Smooth muscle cell of the brain vasculature (primary cell): ENCODE measurements at places on chromosomes 7 and 10.

DNA sequence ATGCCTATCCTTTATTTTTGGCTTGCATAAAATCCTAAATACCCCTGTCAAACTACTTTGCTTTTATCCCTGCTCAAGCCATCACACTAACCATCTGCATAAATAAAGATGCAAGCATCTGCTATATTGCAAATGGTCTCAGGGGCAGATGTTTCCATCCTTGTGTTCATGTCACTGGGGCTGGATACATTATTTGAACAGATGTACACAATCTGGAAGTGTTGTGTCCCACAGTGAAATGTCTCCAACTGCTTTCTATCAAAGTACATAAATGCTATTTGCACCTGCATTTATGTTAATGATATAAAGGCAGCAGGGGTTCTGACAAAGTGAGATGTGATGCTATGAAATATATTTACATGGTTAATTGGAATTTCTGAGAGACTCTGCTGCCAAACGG is 163.1 kb downstream of the ZNF438 start:
- no peak for DNase-seq

DNA sequence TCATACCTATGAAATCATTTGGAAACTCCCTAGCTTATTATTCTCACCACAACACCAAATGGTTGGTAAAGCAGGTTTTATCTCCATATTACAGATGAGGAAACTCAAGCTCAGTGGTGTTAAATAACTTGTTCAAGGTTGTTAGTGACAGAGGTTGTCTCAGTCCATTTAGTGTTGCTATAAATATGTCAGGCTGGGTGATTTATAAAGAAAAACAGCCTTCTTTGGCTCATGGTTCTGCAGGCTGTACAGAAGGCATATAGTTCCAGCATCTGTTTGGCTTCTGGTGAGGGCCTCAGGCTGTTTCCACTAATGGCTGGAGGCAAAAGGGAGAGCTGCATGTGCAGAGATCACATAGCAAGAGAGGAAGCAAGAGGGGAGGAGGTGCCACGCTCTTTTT is 96.6 kb downstream of the ZNF438 start:
- no peak for DNase-seq

DNA sequence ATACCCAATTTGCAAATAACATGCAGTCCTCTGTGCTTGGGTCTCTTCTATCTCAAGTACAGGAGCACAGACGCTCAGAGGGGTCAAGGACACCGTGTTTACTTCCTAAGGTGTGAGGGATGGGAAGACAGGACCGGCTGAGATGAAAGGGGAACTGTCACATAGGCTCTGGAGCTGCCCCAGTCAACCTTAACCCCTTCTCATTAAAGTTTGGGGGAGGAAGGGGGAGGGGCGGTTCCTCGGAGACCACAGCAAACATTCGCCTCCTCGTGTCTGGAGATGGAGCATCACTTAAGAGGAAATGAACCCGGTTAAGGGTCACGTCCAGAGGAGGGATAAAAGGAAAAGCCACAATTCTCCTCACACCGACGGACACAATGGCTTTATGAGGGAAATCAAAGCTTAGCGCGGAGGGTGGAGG is 1.1 kb downstream of the SH3PXD2A start:
- no peak for DNase-seq

DNA sequence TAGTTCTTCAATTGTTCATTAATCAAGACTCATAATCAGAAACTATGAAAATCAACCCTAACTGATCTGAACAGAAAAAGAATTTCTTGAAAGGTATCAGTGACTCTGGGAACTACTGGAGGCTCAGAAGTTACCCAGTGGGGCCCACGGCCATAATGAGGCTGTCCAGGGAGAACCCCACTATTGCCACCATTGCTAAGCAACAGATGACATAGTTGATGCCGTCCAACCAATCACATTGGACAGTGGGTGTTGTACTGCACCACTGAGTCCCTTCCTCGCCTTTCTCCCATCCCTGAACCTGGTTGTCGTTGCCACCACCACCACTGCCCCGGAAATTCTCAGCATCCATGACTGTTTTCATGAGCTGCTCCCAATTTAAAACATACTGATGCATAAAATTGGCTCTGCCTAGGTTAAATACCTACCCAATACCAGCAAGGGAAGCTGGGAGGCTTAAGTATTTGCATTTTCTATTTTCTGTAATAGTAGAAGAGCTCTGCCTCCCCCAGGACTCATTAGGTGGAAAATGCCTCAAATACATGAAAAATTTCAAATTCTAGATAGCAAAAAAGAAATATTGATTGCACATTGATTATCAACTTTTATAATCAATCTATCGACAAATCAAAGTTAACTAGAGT is 26.7 kb upstream of the USP6NL start:
- DNase-seq = no peak

GRCh38 chr7:121322460-121322859 is 6.3 kb upstream of the WNT16 start:
- no peak for DNase-seq
